Esophagus muscularis mucosa (tissue), 4 donors: ENCODE measurements at places on chromosomes 7 and 10. TPM values are rescaled to one million over a fixed set of nuclear protein-coding genes. Genes with fewer than 3 reads are reported as not detected.

- peak; percentile 95 for DNase-seq
- peak overlapping the region; percentile 89 for H3K4me3 ChIP-seq
- peaks cover 47% of the 10 kb centered on the region for H3K4me1 ChIP-seq
- H3K27ac ChIP-seq, result peak overlapping the region; percentile 94
Measured at GRCh38 chr10:97499561-97500296, 1.0 kb downstream of the UBTD1 start.

DNA sequence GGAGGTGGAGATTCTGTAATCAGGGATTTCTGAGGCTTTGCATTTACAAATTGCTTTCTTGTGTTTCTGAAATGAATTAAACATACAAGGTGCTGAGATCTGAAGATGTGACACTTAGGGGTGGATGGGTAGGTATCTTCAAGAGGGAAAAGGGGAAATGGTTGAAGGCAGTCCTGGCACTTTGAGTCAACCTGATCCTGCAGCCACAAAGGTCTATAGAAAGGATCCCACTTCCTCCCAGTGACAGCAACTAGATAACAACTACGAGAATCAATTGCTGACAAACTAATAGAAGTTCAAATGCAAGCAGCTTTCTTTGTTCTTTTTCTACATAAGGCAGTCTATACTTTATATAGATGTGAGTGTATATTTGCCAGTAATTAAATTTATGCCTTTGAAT lies 553.3 kb downstream of the MDFIC start:
- no peaks in the 10 kb centered on the region for H3K36me3 ChIP-seq
- DNase-seq, result no peak
- no peak overlapping the region for H3K27ac ChIP-seq
- no peaks in the 10 kb centered on the region for H3K27me3 ChIP-seq

DNA sequence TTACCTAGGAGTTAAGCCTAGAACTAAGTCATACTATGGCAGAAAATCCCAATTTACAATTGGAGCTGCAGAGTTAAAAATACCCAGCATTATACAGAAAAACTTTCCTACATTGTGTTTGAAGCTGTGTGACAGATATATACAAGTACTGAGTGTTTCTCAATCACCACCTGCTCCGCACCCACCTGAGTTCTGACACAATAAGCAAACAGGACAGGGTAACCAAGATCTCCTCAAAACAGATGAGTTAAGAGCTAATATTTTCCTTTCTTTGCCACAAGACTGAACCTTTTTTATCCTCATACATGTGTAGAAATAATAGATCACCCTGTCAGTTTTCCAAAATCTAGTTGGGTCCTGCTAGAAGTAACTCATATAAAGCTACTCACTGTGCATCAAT lies 186.3 kb downstream of the DOCK4 start:
- no peak overlapping the region for H3K27ac ChIP-seq
- H3K4me3 ChIP-seq, result no peak overlapping the region
- peaks cover 5% of the 10 kb centered on the region for H3K4me1 ChIP-seq
- H3K36me3 ChIP-seq, result no peaks in the 10 kb centered on the region
- no peaks in the 10 kb centered on the region for H3K27me3 ChIP-seq

The GLI3 gene
- total RNA-seq, result 17.8 TPM
